NCI-H1092 (cell line): ENCODE measurements at places on chromosomes 11 and 22.

DNA sequence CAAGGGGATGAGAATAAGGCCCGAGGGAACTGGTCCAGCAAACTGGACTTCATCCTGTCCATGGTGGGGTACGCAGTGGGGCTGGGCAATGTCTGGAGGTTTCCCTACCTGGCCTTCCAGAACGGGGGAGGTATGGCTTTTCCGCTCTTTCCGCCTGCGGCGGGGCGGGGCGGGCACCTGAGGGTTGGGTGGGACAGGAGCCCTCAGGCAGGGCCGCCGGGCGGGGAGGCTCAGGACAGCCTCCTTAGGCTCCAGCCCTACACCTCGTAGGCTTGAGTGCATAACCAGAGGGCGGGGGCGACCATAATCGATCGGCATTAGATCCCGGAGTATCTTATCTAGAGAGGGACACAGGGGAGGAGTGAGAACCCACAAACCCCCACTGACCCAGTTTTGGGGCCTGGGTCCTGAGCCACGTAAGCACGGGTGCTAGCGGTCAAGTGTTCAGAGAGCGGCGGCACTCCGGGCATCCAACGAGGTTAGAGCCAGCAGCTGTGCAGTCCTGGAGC lies 4.9 kb downstream of the SLC6A5 start:
- DNase-seq, result no peak

DNA sequence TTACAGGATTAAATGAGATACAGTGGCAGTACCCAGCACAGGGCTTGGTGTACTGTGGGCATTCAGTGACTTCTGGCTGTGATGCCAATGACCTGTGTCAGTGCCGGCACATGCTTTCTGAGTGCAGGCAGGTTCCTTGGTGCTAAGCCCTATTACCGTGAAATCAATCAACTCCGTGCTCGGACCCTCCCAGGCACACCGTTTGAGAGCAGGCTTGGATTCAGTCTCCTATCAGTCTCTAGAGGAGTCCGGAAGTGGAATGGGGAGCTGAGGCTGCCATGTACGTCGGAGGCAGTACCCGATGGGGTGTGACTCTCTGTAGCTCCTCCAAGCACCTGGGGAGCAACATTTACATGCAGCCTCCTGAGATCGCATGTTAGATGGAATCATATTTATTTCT lies 42.6 kb downstream of the CACNG2 start:
- DNase-seq, result no peak

DNA sequence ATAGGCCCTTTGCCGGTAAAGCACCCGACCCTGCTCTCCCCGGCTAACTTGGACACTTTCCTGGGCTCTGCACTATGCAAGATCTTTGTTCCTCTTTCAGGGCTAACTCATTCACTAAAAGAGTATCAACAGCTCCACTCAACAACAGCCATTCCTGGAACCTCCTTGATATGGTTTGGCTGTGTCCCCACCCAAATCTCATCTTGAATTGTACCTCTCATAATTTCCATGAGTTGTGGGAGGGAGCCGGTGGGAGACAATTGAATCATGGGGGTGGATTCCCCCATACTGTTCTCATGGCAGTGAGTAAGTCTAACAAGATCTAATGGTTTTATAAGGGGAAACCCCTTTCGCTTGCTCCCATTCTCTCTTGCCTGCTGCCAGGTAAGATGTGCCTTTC lies 330.0 kb downstream of the TENM4 start:
- no peak for DNase-seq

GRCh38 chr22:19604711-19605268 lies 80.6 kb upstream of the CLDN5 start:
- DNase-seq, result no peak

DNA sequence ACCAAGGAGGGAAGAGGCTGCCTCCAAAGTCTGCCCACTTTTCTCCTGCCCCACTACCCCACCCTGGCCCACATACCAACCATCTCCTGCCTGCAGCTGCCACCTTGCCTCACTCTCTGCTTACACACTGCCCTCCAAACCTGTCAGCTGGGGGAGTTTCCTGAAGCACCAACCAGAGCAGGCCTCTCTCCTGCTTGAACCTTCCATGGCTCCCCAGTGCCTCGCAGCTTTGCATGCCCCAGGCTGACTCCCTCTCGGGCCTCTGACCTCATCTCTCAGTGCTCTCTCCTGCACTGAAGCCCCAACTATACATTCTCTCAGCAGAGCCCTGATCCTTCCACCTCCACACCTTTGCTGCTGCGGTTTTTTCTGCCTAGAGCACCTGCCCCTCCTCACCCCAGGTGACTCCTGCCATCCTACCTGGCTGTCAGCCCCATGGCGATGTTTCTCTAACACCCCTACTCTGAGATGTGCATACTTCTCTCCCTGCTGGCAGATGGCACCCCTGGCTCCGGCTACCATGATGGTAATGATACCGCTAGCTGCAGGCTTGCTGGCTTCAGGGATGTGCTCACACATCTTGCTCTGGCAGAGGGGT lies 43.5 kb downstream of the MN1 start:
- no peak for DNase-seq

DNA sequence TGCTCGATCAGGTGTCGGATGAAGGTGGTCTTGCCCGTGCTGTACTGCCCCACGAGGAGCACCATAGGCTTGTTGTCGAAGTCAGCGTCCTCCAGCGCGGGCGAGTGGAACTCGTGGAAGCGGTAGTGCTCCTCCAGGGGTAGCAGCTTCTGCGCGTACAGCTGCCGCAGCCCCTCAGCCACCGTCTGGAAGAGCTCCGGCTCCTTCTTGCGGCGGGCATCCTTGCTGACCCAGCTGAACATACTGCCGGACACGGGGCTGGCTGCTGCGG lies 263 bp downstream of the EHD1 start:
- no peak for DNase-seq

GRCh38 chr22:24585927-24586546 lies 6.8 kb downstream of the LRRC75B start:
- DNase-seq, result no peak

- no peak for DNase-seq
Measured at GRCh38 chr11:94732617-94733281, 35.4 kb upstream of the AMOTL1 start.

- DNase-seq, result no peak
Measured at GRCh38 chr22:43901976-43902643, 10.3 kb upstream of the PNPLA5 start.

GRCh38 chr11:45023065-45023365 lies 72.3 kb upstream of the TP53I11 start:
- no peak for DNase-seq

GRCh38 chr11:33128739-33129138 lies 32.5 kb downstream of the CSTF3 start:
- DNase-seq, result no peak

DNA sequence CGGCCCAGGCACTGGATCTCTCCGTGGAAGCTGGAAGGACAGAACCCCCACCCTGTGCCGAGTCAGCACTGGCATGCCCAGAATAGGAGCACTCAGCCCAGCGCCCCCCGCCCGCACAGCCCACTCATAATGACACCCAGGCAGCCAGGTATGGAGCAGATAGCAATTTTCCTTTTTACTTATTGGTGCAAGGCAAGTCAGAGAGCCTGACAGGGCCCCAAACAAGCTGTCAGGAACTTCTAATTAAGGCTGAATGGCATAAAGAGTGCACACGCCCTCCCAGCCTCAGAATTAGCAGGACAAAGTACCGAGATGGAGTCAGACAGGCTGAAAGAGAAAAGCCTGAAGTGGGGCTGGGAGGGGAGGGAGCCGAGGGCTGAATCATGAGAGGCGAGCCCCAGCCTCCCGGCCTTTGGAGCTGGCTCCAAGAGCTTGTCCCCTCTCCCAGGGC lies 76.9 kb downstream of the DSCAML1 start:
- DNase-seq, result peak; percentile 25
